ENCODE measurements at places on chromosomes 12 and 14. TPM values are rescaled to one million over a fixed set of nuclear protein-coding genes. Genes with fewer than 3 reads are reported as not detected.

APOF gene
- not detected for total RNA-seq

DNA sequence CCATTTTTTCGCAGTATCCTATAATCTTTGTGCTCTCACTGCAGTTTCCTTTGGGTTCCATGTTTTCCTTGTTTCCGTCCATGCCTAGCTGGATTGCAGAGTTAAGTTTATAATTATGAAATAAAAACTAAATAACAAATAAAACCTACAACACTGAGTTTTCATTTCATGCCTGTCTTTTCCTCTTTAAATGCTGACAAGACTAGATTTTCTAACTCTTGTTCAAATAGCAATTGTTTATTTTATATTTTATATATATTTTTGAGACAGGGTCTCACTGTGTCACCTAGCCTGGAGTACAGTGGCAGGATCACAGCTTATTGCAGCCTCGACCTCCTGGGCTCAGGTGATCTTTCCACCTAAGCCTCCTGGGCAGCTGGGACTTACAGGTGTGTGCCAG is 5.3 kb upstream of the GEMIN2 start:
- DNase-seq = no peak
- no peaks in the 10 kb centered on the region for H3K27me3 ChIP-seq
- H3K27ac ChIP-seq = no peak overlapping the region

DNA sequence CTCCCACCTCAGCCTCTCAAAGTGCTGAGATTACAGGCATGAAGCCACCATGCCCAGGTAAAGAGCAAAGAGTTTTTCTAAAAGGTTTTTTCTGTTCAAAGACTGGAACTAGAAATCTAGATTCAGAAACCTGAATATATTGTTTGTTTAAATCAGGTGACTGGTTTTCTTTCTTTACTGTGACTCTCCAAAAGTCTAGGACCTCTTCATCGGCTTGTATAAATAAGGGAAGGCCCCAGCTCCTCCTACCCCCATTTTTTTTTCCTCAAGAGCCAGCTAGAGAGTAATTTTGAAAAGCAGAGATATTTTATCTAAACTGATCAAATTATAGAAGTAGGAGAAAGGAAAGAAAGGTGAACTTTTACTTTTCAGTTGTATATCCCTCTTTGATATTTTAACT is 48.0 kb downstream of the TMEM116 start:
- no peak for DNase-seq
- H3K4me1 ChIP-seq = no peaks in the 10 kb centered on the region
- no peaks in the 10 kb centered on the region for H3K36me3 ChIP-seq
- no peak overlapping the region for H3K4me3 ChIP-seq
- no peak overlapping the region for H3K27ac ChIP-seq
- no peaks in the 10 kb centered on the region for H3K27me3 ChIP-seq

DNA sequence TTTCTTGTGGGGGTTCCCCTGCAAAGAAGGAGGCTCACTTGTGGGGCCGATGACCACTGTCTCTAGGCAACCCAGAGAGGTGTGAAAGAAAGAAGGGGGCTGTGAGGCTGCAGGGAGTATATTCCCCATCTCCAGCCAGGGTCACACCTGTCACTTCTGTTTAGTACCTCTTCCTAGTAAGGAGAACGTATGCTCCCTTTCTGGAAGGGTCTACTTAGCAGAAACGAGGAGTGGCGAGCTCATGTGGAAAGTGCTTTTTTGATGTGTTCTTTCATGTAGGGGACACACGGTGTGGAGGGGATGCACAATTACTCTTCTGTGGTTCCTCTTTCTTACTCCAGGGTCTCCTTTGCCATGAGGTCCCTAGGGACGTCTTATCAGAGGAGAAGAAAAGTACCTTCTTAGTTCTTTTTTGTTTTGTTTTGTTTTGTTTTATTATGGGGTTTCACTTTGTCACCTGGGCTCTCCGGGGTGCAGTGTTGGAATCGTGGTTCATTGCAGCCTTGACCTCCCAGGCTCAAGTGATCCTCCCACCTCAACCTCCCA is 58.3 kb downstream of the PRKCH start:
- no peak for DNase-seq
- no peak overlapping the region for H3K4me3 ChIP-seq

DNA sequence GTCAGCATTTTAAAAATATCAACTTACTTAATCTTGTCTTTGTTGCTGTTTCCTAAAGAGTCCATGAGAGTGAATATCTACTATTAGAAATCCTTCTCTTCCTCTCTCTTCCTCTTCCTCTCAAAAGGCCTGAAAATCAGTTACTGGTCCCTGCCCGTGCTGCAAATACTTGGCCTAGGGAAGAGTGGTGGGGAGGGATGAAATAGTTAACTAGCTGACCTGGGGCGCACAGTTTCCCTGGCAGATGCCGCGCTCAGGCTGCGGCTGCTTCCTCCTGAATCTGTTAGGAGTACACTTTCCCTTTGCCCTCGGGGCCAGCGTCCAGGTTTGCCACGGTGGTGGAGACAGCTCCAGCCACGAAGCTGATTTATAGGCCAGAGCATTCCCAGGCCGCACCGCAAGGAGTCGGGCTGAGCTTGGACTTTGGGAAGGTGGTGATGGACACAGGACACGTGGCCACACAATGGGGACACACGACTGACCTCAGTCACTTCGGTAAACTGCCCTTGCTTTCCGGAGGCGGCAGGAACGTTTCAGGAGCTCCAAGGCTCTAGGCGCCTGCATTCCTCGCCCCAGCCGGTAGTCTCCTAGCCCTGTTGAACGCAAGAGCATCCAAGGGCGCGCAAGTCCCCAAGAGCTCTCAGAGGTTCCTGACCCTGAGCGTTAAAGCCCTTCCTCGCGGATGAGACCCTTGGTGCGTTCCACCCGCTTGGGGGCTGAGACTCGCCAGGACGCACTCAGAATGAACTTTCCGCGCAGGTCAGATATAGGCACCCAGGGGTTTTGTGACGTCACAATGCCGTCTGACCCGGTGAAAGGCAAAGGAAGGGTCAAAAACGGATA is 7.1 kb upstream of the ASCL1 start:
- no peaks in the 10 kb centered on the region for H3K36me3 ChIP-seq
- no peak overlapping the region for H3K27ac ChIP-seq
- peaks cover 13% of the 10 kb centered on the region for H3K4me1 ChIP-seq
- no peak overlapping the region for H3K4me3 ChIP-seq
- H3K27me3 ChIP-seq = peaks cover 71% of the 10 kb centered on the region
